ENCODE measurements at places on chromosomes 3 and 15.

- DNase-seq: no peak
These were observed 35.4 kb downstream of the RNU5B-1 start for GRCh38 chr15:65339920-65340319.

GRCh38 chr3:15110206-15110605 lies 11.3 kb upstream of the RBSN start:
- DNase-seq: no peak

- DNase-seq: no peak
These were observed 59.4 kb downstream of the MECOM start for GRCh38 chr3:169604118-169604517.

DNA sequence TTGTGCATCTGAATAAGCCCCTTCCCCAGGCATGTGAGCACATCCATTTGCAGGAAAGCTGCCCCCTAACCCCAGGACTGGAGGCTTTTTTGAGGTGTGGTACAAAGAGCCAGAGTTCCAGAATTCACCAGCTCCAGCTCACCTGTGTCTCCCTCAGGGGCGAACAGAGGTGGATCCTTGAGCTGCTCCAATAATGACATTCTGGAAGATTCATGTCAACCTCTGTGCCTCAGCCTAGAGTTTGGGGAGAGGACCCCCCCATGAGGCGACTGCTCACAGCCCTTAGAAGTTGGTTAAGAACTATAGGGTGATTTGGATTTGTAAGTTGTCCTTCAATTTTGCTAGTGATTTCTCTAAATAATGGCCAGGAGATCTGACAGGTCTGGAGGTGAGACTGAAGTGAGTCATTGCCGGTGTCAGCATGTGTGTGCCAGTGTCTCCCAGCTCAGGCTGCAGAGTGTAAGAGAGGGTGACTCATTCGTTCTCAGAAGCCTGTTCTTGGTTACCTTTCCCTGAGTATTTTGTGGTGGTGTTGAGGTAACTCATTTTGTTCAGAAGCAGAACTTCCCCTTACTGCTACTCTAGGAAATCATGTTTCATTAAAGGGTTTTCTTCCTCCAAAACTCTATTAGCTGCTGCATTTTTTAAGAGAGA lies 136.9 kb upstream of the TOPAZ1 start:
- no peak for DNase-seq

GRCh38 chr3:136694321-136694720 lies 57.9 kb downstream of the STAG1 start:
- DNase-seq: no peak

DNA sequence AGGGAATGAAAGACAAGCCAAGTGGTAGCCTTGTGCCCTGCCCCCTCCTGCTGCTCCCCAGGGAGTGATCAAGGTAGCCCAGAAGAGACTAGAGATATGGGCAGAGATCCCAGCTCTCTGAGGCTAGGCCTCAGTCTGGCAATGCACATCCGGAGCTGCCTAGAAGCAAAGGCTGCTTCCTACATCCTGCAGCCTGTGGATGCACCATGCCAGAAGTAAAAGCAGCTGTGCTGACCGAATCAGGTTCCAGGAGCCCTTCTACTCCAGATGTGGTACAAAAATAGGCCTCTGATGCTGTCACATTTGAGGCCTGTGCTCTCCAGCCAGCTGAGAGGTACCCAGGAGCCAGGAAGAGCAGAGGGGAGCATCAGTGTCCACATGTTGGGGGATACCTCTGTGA lies 16.0 kb downstream of the TRAIP start:
- DNase-seq: no peak

GRCh38 chr3:36635731-36636130 lies 128.6 kb downstream of the DCLK3 start:
- no peak for DNase-seq

GRCh38 chr3:24936574-24936973 lies 441.9 kb upstream of the THRB start:
- no peak for DNase-seq

- no peak for DNase-seq
These were observed 372.1 kb upstream of the ARHGEF26 start for GRCh38 chr3:153749070-153749610.

- no peak for DNase-seq
These were observed 90.3 kb downstream of the FMN1 start for GRCh38 chr15:33104212-33104611.

GRCh38 chr15:67422296-67422695 lies 98.6 kb upstream of the C15orf61 start:
- DNase-seq: no peak

GRCh38 chr15:33846862-33847261 lies 121.4 kb upstream of the CHRM5 start:
- no peak for DNase-seq

DNA sequence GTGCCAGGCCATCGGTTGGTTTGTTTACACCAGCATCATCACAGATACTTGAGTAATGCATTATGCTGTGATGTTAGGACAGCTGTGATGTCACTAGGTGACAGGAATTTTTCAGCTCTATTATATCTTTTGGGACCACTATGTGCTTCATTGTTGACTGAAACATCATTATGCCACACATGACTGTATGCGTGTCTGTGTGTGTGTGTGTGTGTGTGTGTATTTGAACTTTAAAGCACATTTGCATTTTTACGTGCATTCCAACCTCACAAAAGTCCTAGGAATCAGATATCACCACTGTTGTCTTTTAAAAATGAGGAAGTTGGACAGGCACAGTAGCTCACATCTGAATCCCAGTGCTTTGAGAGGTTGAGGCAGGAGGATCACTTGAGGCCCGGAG lies 223.0 kb downstream of the TBL1XR1 start:
- no peak for DNase-seq
